Effector memory CD4-positive, alpha-beta T cell (primary cell): ENCODE measurements at places on chromosomes 3 and 15.

DNA sequence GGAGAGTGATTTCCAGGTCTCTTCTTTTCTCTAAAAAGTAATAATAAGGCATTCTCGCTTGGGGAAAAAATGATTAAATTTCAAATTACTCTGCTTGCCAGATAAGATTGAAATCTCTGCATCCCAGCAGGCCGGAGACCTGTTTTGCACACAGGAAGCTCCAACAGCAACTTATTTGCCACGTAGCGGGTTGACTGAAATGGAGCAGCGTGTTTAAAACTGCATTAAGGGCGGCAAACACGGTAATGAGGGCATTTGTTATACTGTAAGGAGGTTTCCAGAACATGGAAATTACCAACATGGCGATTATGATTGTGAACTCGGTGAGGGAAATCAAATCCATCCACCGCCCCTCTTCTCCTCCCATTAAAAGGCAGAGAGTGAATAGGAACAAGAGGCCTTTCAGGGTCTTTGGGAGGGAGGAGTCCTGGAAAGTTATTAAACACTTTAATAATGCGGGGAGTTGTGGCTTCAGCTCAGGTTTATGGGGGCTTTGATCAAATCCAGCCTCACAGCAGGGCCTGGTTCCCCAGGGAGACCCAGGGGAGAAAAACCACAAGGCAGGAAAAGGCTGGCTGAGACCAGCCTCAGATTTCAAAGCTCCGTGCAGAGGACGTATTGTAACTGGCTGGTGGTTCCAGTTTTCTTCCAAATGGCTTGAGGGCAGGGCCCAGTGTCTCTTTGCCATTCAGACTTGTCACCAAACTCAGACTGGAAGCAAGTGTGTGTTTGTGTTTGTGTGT is 242.3 kb downstream of the TLE3 start:
- no peak overlapping the region for H3K27ac ChIP-seq
- H3K27me3 ChIP-seq, result no peaks in the 10 kb centered on the region
- no peak for DNase-seq
- peaks cover 10% of the 10 kb centered on the region for H3K4me1 ChIP-seq
- no peak overlapping the region for H3K4me3 ChIP-seq

DNA sequence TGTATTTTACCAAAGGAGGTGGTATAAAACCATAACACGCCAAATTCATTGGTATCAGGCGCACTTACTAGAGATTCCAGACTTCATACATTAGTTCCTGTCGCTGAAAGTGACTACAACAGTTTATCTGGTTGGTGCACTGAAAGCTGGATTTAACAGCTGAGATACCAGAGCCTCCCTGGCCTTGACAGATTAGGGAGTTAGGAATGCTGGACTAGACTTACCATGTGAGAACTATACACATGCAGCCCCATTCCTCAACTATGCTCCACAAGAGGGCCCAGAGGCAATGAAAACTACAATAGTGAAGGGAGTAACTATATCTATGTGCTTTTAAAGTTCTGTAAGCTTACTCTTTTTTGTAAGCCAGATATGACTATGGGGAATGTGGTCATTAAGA is 174.4 kb downstream of the STAG1 start:
- H3K27me3 ChIP-seq, result no peaks in the 10 kb centered on the region
- no peak overlapping the region for H3K27ac ChIP-seq
- H3K36me3 ChIP-seq, result no peaks in the 10 kb centered on the region
- DNase-seq, result no peak
- H3K4me1 ChIP-seq, result no peaks in the 10 kb centered on the region
- H3K4me3 ChIP-seq, result no peak overlapping the region

GRCh38 chr15:81893182-81893835 is 152.5 kb downstream of the MEX3B start:
- peaks cover 5% of the 10 kb centered on the region for H3K27me3 ChIP-seq
- DNase-seq, result no peak
- no peaks in the 10 kb centered on the region for H3K36me3 ChIP-seq
- H3K27ac ChIP-seq, result no peak overlapping the region
- H3K4me1 ChIP-seq, result no peaks in the 10 kb centered on the region

- no peak overlapping the region for H3K4me3 ChIP-seq
- no peaks in the 10 kb centered on the region for H3K27me3 ChIP-seq
- no peaks in the 10 kb centered on the region for H3K4me1 ChIP-seq
- no peak overlapping the region for H3K27ac ChIP-seq
- H3K36me3 ChIP-seq, result no peaks in the 10 kb centered on the region
These were observed 219.0 kb upstream of the ONECUT1 start for GRCh38 chr15:53009093-53009492.

DNA sequence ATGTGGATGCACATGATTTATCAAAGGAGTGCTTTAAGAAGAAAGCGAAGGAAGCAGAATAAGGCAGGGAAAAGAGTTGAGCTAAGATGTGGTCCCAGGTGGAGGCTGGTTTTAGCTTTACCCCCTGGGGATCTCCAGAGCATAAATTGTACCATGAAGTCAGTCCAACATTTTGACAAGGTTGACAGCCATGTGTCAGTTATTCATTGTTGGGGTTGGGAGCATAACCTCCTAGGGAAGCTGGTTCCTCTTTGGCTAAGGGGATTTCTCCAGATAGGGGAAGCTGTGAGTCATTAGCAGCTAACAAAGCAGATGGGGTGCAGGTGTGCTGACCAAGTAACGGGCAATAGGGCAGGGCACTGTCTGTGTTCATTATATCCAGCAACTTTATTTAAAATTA is 123.7 kb upstream of the IGSF10 start:
- no peak for DNase-seq
- no peaks in the 10 kb centered on the region for H3K27me3 ChIP-seq
- H3K36me3 ChIP-seq, result no peaks in the 10 kb centered on the region
- no peak overlapping the region for H3K27ac ChIP-seq
- no peaks in the 10 kb centered on the region for H3K4me1 ChIP-seq

DNA sequence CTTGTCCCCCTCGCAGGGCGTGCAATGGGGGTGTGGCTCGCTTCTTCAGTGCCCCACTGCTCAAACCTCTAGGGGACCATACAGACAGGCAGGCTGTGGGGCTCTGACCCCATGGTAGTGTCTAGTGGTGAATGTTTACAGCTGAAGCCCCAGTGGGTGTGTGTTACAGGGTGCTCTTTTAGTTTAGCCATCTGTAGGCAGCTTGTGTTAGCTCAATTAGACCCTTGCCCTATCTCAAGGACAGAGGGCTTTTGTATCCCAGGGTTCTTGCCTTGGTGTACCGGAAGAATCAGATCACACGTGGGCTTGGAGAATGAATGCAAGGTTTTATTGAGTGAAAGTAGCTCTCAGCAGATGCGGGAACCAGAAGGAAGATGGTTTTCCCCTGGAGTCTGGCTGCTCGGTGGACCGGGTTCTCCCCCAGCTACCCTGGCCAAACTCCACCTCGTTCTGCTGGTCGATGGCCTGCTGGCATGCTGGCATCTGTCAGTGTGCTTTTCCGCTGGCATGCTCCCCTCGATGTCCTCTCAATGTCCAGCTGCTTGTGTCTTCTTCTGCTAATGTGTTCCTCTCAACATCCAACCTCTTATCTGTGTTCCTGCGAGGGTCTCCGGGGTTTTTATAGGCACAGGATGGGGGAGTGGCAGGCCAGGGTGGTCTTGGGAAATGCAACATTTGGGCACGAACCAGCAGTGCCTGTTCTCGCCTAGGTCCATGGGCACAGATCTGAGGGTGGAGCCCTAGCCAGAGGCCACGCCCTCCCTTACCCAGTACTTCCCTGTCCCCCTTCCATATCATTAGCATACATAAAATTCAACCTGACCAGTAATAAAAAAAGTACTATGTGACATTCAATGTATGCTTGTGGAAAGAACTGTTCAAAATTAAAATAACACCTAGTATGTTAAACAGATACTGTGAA is 6.6 kb downstream of the SPCS1 start:
- peaks cover 3% of the 10 kb centered on the region for H3K4me1 ChIP-seq
- no peak for DNase-seq
- no peaks in the 10 kb centered on the region for H3K27me3 ChIP-seq
- peaks cover 10% of the 10 kb centered on the region for H3K36me3 ChIP-seq
- H3K4me3 ChIP-seq, result no peak overlapping the region
- no peak overlapping the region for H3K27ac ChIP-seq

DNA sequence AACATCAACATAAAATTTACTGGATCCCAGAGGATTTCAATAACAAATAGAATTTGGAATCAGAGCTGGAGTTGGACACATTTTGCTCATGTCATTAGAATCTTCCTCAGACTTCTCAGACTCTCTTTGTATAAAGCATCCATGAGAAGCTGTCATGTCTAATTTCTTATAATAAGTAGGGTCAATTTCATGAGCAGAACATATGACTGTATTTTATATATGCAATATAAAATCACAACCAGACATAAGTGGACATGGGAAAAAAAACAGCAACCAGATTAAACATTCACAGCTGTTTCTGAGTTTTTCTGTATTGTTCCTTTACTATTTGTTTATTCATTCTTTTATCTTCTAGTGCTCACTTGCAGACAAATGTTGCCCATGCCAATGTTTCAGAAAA is 325.5 kb downstream of the RBMS3 start:
- no peaks in the 10 kb centered on the region for H3K4me1 ChIP-seq
- no peak overlapping the region for H3K27ac ChIP-seq

GRCh38 chr3:11734-12133 is 184.8 kb upstream of the CHL1 start:
- H3K27me3 ChIP-seq, result no peaks in the 10 kb centered on the region
- no peak overlapping the region for H3K4me3 ChIP-seq
- H3K4me1 ChIP-seq, result no peaks in the 10 kb centered on the region
- DNase-seq, result no peak
- H3K27ac ChIP-seq, result no peak overlapping the region
